ENCODE measurements at places on chromosomes 11 and 22.

DNA sequence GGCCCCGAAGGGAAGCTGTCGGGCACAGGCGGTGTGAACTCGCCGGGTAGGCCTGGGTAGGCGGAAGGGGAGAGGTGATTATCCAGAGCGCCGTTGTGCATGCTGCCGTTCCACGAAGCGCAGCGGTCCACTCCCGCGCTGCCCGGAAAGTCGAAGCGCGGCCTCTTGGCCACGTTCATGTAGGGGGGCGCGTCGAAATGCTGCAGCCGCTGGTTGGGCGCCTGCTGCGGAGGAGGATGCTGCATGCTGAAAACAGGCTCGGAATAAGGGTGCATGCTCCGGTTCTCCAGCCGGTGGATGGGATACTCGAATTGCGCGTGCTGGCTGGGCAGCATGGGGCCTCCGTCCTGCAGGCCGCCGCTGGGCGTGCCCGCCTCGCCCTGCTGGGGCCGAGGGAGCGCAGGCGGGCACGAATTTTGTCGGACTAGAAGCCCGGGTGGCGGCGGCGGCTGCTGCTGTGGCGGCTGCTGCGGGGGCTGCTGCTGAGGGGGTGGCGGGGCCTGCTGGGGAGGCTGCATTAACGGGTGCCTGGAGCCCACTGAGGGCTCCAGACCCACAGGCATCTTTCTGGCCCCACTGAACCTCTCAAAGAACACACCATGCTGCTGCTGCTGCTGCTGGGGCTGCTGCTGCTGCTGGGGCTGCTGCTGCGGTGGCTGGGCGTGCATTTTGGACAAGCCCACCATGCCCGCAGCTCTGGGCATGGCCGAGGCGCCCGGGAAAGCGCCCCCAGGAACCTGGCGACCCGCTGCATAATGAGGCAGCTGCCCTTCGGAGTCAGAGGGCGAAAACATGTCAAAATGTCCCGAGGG is 2.3 kb downstream of the MN1 start:
- no peak for DNase-seq

DNA sequence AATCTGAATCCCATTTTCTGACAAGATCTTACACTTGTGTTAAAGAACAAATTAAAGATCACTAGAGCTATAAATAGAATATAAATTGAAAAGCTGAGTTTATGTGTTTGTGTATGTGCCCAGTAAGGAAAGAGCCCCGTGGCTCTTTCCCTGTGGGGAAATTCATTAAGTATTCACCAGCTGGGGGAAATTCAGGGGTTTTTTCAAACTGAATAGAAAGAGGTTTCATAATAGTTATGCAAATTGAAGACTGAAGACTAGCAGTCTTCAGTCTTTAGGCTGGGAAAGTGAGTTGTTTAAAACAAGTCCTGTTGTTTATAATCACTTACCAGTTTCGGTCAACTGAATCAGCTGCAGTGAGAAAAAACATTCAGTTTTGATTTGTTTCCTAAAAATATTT is 11.3 kb upstream of the MS4A7 start:
- DNase-seq, result no peak

- no peak for DNase-seq
These were observed 4.4 kb downstream of the FBXO7 start for GRCh38 chr22:32478994-32479393.

DNA sequence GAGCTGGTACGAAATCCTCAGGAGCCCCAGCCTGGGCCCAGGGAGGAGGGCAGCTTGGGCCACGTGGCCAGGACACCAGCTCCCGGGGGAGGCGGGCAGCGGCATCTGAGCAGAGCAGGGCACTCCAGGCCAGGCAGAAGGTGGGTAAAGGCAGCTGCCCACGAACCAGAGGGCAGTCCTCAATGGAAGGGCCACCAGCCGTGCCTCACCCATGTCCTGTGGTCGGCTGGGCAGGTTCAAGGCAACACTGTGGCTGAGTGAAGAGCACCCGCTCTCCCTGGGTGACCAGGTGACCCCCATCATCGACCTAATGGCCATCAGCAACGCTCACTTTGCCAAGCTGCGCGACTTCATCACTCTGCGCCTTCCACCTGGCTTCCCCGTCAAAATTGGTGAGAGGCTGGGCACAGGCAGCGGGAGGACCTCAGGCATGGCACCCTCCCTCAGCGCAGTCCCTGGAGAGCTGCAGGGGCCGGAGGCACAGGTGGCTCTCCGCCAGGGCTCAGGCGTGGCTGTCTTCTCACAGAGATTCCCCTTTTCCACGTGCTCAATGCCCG is 2.5 kb upstream of the SSH3 start:
- DNase-seq, result no peak

DNA sequence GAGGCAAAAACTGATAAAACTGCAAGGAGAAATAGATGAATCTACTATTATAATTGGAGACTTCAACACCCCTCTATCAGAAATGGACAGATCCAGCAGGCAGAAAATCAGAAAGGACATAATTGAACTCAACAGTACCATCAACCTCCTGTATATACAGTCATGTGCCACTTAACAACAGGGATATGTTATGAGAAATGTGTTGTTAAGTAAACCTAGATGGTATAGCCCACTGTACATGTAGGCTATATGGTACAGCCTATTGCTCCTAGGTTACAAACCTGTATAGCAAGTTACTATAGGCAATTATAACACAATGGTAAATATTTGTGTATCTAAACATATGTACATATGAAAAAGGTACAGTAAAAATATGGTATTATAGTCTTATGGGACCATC is 66.8 kb upstream of the PHF21A start:
- no peak for DNase-seq

DNA sequence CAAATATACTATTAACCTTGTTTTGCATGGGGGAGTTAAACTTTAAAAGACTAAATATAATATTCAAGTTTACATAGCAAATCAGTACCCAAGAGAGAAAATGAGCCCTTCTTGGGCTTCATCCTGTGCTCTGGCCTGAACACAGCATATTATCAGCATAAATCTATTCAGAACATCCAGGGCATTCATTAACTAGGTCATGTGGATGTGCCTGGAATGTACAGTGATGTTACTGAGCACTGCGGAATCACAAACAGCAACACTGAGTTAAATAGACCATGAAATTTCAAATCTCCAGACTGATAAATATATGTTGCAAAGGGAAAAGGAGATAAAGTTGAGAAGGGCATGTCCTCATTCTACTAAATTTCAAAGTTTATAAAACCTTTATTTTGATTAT is 426.4 kb downstream of the AASDHPPT start:
- no peak for DNase-seq

- no peak for DNase-seq
These were observed at the start of gene TSKU for GRCh38 chr11:76783294-76783895. TSKU (plus strand) TSS chr11:76783356; CDS start chr11:76795617, 12,261 bp downstream.

- DNase-seq, result no peak
These were observed 56.5 kb downstream of the MED15 start for GRCh38 chr22:20563941-20564371.

GRCh38 chr11:77035580-77035979 is 1.4 kb downstream of the B3GNT6 start:
- no peak for DNase-seq

DNA sequence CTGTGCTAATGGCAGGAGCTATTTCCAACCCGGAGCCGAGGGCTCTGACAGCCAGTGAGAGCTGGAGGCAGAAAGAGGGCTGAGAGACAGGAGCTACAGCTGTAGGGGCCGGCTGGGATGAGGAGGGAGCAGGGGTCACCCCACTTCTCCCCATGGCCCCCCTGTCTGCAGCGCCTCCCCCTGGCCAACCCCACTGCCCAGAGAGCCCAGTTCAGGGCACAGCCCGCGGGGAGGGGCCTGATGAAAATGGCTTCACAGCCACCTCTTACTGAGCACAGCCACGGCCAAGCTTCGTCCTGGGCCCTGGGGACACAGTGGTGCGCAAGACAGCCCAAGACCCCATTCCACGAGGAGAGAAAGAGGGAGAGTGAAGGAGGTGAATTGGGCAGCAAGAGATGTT is 27.9 kb downstream of the RPL3 start:
- DNase-seq, result no peak

DNA sequence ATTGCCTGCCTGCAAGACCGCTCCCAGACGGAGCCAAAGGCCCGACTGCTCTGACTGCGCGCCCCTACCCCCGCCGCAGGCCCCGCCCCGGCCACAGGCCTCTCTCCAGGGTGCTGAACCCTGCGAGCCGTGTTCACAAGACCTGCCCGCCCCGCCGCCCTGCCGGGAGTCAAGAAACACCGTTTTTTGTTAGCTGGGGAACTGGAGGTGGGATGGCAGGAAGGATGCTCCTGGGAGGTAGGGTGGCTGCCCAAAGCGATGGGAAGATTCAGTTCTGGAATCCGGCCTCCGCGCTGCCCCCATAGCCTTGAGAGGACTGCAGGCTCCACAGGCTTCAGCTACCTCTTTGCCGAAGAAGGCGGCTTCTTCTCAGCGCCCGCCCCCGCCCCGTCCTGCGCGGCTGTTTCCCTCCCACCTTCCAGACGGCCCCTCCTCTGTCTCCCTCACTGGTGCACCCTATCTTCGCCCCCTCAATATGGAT is 2.7 kb upstream of the PDE2A start:
- DNase-seq, result no peak

- no peak for DNase-seq
These were observed 37.0 kb upstream of the DNAJB7 start for GRCh38 chr22:40898850-40899357.

- no peak for DNase-seq
These were observed 4.6 kb downstream of the PATZ1 start for GRCh38 chr22:31341386-31342088.

DNA sequence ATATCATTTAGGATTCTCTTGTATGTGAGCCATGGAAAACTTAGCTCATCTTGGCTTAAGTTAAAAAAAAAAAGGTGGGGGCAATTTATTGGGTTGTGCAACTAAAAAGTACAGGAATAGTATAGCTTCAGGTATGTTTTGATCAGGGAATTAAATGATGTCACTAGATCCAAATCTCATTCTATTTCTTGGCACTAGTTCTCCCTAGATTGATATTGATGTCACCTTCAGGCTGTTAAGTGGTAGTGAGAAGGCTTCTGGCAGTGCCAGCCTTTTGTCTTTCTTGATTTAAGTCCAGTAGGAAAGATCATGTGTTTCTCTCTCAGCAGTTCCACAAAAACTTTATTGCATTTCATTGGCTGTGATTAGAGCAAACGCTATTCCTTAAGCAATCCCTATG is 65.0 kb upstream of the ZBED5 start:
- DNase-seq, result no peak

- no peak for DNase-seq
These were observed 15.0 kb downstream of the ALKBH3 start for GRCh38 chr11:43895601-43896000.

- DNase-seq, result no peak
These were observed 285.1 kb downstream of the TBC1D22A start for GRCh38 chr22:47047321-47048122.

- no peak for DNase-seq
These were observed 2.1 kb upstream of the LRFN4 start for GRCh38 chr11:66854729-66855211.

DNA sequence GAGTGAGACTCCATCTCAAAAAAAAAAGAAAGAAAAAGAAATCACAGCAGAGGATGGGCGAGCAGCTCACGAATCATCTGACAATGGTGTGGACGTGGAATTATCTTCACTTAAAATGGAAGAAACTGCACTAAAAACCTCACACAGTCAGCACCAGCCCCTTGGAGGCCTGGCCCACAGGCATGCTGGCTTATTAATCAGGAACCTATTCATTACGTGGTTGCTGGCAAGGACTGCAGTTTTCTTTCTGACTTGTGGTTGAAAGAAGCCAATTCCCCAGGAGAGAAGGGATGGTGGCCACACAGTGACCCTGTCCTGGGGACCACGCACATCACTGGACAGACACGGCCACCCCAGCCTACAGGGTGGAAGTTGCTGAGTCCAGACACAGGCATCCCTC is 401.1 kb downstream of the CTTN start:
- DNase-seq, result no peak

GRCh38 chr11:70205049-70205725 is 2.1 kb downstream of the FADD start:
- DNase-seq, result no peak

DNA sequence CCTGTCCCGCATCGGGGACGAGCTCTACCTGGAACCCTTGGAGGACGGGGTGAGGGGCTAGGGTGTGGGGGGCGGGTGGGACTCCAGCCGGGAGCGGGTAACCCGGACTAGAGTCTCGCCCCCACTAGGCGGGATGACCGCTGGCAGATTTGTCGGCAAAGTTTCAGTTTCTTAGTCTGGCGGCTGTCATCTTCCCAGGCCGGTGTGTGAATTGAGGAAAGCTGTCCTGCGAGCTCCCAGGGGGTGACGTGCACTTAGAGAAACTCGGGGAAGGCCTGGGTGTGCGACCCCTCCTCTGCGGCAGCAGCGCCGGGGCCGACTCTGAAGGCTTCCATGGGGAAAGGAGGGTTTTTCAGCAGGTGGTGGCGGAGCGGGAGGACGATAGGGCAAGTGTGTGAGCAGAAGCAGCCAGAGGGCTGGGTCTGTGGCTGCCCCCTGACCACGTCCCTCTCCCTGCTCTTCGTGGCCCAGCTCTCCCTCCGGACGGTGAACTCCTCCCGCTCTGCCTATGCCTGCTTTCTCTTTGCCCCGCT is 463 bp downstream of the RAD9A start:
- no peak for DNase-seq

DNA sequence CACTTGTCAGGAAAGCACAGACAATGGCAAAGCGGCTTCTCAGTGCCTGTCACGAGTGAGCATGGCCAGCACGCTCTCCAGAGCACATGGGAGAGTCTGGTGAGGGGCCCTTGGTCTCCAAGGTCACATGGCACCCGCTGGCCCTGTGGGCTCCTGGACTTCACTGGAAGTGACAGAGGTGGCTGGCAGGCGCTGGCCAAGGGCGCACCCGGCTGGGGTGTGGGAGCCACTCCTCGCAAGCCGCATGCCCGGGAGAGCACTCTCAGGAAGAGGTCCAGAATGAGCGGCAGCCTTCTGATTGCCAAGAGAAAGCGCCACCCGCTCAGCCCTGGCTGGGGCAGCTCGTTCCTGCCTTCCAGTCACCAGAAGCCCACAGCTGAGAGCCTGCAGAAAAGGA is 17.1 kb upstream of the MOB2 start:
- no peak for DNase-seq

DNA sequence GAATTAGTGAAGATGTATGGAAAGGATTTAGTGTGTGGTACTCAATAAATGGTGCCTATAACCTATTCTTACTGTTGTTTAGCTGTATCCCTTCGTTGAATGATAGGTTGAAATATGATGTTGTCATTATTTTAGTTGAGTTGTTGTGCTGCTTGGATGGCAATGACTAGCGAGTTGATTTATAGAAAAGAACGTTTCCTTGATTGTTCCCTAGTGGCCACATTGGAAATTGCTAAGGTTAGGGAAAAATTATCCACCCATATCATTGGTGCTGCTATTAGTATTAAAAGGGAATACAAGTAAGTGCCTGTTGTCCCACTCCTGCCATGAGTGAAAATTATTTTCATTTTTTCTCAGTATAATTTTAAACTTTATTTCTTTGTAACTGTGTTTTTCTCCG is 14.5 kb downstream of the EMSY start:
- DNase-seq, result no peak

GRCh38 chr22:35299217-35299672 is 449 bp upstream of the TOM1 start:
- no peak for DNase-seq
